ENCODE measurements at places on chromosomes 5 and 9.

- DNase-seq, result no peak
Measured at GRCh38 chr9:133930682-133931485, 61.2 kb downstream of the VAV2 start.

GRCh38 chr9:123679330-123679987 lies 250.5 kb downstream of the DENND1A start:
- DNase-seq, result no peak

DNA sequence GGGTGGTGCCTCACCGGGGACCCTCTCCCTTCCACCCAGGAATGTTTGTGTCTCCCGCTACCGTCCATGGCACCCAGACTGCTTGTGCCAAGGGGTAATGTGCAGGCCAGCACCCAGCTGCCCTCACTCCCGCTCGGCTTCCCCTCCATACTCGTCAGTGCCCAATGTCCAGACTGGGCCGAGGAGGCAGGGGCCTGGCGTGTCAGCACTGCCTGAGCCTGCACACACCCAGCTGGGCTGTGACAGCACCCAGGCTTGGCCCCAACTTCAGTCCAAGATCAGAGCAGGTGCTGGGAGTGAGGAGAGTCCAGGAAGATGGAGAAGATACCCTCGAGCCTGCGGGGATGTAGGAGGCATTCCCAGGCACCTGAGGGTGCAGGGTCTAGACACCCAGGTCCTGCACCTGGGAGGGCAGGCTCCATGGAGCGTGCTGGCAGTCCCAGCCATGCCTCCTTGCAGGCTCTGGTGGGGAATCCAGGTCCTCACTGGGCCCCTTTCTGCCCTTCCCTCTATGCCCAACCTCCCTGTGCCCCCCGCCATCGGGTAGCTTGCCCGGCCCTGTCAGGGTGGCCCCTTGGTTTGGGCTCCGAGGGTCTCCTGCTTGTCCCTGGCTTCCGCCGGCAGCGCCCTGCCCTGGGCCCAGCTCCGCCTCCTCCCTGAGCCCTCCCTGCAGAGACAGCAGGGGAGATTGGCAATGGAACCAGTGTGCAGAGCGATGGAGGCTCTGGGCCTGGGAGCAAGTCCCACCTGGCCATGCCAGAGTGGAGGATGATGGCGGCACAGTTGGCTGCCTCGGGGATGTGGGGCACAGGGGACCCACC lies 250.8 kb upstream of the EDIL3 start:
- no peak for DNase-seq

- DNase-seq, result no peak
Measured at GRCh38 chr5:171055875-171056454, 194.1 kb downstream of the RANBP17 start.

GRCh38 chr5:79023947-79024346 lies 38.8 kb upstream of the ARSB start:
- no peak for DNase-seq

GRCh38 chr5:136382791-136383190 lies 17.4 kb upstream of the TRPC7 start:
- no peak for DNase-seq

GRCh38 chr5:1190278-1190677 lies 11.1 kb upstream of the SLC6A19 start:
- DNase-seq, result no peak

DNA sequence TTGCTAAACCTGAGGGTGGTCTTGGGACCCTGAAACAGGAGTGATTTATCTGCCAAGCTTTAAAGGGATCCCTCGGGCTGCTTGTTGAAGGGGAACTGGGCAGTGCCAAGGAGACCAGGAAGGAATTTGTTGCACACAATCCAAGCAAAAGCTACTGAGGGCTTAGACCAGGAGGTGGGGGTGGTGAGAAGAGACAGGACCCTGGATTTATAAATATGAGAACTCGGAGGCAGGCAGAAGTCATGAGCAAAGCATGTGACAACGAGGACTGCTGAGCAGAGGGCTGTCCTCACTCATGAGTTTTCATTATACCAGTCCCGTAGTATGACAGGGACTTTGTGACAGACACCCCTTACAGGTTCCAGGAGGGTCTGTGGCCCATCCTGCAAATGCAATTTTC lies 237.3 kb downstream of the DRD1 start:
- no peak for DNase-seq

- no peak for DNase-seq
Measured at GRCh38 chr5:158020555-158021418, 161.8 kb upstream of the CLINT1 start.

DNA sequence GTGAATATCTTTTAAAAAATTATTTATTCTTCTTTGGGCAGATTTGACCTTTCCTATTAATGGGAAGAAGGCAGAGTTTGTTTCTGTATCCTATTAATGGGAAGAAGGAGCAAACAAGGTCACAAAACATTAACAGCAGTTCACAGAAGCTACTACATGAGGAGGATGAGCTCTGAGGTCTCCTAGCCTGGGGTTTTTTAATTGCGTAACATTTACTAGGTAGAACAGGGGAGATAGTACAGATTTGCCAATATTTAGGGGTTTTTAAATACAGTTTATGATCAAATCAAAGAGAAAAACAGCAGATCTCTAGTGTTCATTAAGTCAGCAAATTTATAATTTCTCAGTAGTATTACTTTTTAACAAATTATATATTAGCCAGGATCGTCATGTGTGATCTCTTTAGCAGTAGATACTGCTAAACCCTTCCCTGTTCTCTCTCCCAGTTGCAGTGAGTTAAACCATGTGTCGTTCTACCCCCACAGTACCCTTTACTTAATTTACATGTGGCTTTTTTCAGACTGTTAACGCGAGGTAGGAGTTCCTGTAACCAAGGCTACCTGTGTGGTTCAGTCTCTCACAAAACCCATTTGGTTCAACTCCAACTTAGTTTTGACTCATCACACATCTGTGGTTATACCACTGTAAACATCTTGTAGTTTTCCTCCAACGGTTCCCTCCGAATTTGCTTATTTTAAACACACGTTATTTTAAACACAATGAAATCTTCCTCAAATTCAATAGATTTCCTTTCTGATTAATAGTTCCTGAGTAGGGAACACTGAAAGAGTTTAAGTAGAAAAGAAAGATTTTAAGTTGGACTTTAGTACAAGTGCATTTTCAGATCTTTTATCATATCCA lies 13.3 kb downstream of the SLC25A46 start:
- DNase-seq, result no peak

DNA sequence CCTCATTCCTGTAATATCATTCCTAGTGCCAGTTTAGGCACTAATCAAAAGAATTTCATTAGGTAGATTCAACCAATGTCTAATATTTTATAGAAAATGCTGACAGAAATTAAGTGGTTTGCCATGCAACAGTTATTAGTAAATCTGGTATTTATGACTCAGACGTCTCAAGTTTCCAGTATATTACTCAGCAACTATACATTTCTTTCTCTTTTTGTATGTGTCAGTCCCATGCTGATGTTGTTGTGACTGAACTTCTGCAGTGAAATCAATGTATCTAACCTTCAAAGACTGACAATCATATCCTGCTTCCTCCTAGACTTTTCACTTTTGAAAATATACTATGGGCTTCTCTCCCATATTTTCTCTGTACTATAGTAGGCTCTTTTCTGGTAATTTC lies 822.5 kb downstream of the NR2F1-AS1 start:
- DNase-seq, result no peak

GRCh38 chr9:120859361-120859760 lies 16.6 kb upstream of the PSMD5 start:
- no peak for DNase-seq

- DNase-seq, result no peak
Measured at GRCh38 chr5:51181208-51181894, 201.9 kb upstream of the ISL1 start.

GRCh38 chr9:121289772-121290370 lies 21.9 kb downstream of the GSN start:
- DNase-seq, result no peak

- DNase-seq, result no peak
Measured at GRCh38 chr9:21160178-21160577, 6.3 kb downstream of the IFNA21 start.

DNA sequence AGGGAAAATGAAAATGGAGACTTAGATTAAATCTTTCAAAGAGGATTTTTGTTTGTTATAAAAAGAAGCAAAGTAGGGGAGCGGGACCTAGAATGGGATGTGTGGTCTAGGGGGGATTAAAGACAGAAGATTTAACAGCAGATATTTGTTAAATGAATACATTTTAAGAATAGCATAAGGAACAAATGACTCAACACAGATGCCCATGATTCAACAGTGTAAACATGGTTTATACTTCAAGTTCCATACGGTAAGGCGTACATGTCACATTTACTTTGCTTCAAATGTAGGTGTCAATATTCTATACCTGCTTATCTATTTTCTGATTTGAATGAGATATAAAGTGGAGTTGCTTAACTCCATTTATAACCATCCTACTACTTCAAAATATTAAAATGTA lies 1.5 kb downstream of the TICAM2 start:
- no peak for DNase-seq

GRCh38 chr5:113063927-113064326 lies 87.3 kb downstream of the DCP2 start:
- no peak for DNase-seq

DNA sequence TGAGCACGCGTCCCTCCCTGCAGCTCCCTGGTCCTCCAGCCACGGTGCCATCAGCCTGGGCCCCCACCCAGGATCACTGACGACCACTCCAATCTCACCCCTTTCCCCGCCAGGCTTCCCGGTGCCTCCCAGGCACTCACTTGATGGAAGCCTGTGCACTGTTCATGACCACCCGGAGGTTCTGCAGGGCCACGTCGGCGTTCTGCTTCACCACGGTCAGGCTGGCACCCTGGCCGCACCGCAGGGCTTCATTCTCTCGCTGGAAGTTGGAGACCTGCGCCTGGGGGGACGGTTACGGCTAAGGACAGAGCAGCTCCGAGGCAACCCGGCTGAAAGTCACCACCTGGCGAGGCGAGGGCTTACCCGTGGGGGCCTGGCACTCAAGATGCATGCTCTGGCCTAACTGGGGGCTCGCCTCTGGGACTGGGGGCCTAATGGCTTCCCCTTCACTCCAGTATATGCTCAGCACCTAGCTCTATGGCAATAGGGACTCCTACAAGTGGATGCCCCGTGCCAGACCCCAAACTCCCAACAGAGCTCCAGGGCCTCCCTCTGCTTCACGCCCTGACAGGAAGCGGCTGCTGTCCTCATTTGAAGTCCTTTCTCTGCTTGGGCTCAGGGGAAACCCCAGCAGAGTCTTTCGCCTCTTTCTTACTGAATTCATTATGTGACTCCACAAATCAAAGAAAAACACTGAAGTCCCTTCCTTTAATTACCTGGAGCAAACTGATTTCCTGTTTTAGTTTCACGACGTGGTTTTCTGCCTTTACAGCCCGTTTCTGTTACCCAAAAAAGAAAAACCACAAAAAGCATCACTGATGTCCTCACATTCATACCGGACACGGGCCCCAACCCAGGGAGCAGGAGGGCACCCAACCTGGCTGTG lies 4.2 kb upstream of the SNAPC4 start:
- no peak for DNase-seq

- DNase-seq, result peak; percentile 43
Measured at GRCh38 chr5:74017786-74018211, 391.8 kb downstream of the ARHGEF28 start.

DNA sequence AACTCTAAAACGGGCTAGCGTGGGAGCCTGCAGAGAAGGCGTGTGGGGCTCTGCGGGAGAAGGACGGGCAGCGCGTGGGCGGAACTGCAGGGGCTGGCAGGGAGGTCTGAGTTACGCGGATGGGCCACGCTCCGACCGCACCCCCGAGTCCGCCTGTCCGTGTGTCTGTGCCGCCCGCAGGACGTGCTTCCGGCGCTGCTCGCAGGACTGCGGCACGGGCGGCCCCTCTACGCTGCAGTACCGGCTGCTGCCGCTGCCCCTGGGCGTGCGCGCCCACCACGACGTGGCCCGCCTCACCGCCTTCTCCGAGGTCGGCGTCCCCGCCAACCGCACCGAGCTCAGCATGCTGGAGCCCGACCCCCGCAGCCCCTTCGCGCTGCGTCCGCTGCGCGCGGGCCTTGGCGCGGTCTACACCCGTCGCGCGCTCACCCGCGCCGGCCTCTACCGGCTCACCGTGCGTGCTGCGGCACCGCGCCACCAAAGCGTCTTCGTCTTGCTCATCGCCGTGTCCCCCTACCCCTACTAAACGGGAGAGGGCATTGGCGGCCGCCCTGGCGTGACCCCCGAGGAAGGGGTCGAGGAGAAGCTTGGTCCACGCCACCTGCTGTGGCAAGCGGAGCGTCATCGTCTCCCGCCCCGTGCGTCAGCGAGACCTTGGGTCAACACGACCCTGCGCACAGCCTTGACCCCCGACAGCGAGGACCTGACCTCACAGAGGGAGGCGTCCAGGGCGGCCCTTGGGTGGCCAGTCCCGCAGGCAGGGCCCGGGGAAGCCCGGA lies 11.4 kb upstream of the ASS1 start:
- no peak for DNase-seq

GRCh38 chr5:2027790-2028189 lies 145.1 kb upstream of the IRX4 start:
- DNase-seq, result no peak

GRCh38 chr5:136020383-136021015 lies 8.3 kb upstream of the TGFBI start:
- no peak for DNase-seq

- no peak for DNase-seq
Measured at GRCh38 chr9:70260606-70261005, 1.8 kb downstream of the SMC5 start.

DNA sequence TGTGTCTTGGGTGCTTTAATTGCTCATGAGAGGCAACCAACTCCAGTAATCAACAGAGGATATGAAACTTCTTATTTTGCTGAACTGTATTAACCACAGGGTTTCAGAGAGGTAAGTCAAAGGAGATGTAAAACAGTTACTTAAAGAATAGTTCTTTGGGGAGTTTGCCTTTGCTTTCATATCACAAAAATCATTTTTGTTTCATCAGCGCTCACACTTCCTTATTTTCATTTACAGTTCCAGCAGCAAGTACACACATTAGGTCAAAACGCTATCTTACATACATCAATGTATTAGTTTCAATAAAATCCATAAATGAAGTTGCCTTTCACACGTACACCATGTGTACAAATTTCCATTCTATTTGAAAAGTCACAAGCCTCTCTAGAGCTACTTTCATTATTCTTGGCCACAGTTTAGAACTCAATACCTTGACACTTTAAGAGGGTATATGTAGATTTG lies 50.1 kb downstream of the ST8SIA4 start:
- DNase-seq, result no peak

DNA sequence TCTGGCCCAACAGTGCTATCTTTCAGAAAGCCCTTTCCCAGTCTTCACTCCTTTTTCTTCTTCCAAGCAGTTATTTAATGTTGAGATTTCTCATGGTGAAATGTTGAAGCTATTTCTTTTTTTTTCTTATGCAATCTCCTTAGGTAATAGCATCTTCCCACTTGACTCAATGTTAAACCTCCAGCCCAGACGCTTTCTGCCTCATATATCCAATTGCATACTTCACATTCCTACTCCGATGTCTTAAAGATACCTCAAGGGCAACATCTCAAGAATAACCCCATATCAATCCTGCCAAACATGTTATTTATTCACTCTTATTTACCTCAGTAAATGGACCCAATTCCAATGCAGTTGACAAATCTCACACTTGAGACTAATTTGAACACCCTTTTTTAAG lies 187.3 kb downstream of the CDH12 start:
- no peak for DNase-seq

DNA sequence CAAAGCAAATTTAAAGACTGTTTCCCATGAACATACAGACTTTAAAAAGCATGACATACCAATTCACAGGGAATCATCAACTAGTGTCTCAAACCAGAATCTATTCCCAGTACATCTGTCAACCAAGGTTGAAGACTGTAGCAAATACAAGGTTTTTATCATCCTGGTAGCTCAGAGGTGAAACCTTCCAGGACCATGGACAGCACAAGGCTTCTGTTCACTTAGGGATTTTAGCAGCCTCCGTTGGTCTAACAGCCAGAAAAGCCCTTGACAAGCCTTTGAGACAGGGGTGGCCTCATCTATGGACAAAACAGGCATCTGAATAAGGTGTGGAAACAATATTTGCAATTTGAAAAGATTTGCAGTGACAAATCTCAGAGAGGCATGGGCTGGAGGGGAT lies 119.0 kb downstream of the TRIM32 start:
- no peak for DNase-seq
